ENCODE measurements at places on chromosomes 16 and 17.

- no peak for ATAC-seq
Measured at GRCh38 chr16:24689128-24689527, 40.3 kb upstream of the TNRC6A start.

- no peak for ATAC-seq
Measured at GRCh38 chr16:70437017-70437581, 1.8 kb downstream of the ST3GAL2 start.

DNA sequence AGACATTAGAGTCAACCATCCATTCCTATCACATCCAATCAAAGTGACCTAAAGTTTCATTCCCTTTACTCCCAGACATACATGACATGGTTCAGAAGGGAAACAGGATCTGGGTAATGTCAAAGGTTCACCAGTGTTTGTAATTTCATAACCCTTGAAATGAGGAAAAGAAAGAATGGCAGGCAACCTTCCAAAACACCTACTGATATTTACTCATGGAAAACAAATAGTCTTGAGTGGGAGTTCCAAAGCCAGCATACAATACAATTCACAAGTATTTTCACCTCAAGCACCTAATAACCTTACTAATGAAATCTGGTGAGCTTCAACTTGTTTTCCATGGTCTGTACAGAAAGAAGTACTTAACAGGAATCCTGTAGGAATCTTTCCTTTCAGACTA is 72.5 kb upstream of the AXIN2 start:
- ATAC-seq = no peak

- ATAC-seq = peak; percentile 69
Measured at GRCh38 chr17:75720656-75721462, at the start of gene ITGB4. ITGB4 (plus strand) TSS chr17:75721459; CDS start chr17:75724704, 3,245 bp downstream.

DNA sequence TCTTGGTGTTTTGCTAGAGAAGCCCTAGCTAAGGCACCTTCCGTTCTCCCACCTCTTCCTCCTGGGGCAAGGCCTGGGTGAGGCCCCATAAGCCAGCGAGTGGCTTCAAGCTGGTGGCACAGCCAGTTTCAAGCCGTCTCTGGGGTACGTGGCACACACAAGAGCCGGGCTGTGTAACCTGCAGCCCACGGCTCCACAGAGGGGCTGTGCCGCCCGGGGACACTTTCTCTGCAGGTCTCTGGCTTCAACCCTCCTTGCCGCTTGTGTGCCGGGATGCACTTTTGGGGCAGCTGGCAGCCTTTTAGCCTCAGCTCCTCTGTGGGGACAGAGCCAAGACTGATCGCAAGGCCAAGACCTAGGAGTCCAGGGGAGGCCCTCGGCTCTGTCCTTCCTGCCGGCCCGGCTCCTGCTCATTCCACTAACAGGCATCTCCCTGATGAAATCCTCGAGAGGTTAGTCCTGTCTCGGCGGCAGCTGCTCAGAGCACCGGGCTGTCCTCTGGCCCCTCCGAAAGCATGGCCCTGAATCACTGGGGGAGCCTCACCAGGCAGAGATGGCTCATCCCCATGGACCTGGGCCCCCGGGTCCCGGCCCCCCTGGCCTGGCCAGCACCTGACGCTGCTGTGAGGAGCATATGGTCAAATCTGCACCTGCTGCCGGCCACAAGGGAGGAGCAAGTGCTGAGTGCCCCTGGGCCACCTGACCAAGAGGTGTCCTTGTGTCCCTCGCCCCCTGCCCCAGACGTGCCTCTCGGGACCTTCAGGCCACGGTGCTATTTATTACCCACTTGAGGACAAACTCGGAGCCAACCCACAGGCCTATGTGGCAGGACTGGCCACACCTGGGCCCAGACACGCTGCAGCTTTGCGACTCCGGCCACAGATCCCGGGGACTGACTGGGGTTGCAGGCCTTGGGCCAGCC is 98.5 kb downstream of the METRNL start:
- ATAC-seq = no peak

- no peak for ATAC-seq
Measured at GRCh38 chr17:74020522-74020921, 183.0 kb upstream of the RPL38 start.

- ATAC-seq = no peak
Measured at GRCh38 chr17:82820278-82821251, 19.3 kb downstream of the ZNF750 start.

- ATAC-seq = no peak
Measured at GRCh38 chr16:51225878-51226277, 74.8 kb upstream of the SALL1 start.

GRCh38 chr16:88479793-88480760 is 27.0 kb downstream of the ZFPM1 start:
- ATAC-seq = no peak

GRCh38 chr17:10109146-10109545 is 89.3 kb downstream of the GAS7 start:
- no peak for ATAC-seq

- ATAC-seq = no peak
Measured at GRCh38 chr17:48748718-48749566, 20.4 kb upstream of the HOXB13 start.

GRCh38 chr16:11972128-11972527 is 4.4 kb upstream of the SNX29 start:
- ATAC-seq = no peak

DNA sequence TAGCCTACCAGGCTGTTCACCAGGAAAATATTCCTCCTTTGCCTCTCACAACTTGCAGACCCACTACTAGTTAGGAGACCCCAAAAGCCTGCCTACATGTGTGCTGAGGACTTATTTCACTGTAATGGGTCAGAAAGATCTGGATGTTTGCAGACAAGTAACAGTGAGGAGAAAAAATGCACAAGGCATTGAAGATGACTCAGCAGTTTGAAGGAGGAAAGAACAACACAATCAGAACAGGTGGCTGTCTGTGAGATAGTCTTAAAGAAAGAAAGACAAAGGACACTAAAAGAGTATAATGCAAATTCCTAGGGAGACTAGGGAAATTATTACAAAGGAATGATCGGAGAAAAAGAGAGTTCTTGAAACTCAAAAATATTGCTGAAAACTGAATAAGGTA is 69.0 kb downstream of the ANKFN1 start:
- ATAC-seq = no peak

GRCh38 chr16:7334801-7335560 is 2.3 kb downstream of the RBFOX1 start:
- ATAC-seq = no peak

GRCh38 chr17:69555056-69555455 is 140.6 kb downstream of the MAP2K6 start:
- no peak for ATAC-seq

Measured in gastroesophageal sphincter (tissue), 4 donors.